ENCODE measurements at places on chromosomes 4 and X.
A peak's percentile ranks its signal among the peaks of the same experiment; 100 is the strongest.

DNA sequence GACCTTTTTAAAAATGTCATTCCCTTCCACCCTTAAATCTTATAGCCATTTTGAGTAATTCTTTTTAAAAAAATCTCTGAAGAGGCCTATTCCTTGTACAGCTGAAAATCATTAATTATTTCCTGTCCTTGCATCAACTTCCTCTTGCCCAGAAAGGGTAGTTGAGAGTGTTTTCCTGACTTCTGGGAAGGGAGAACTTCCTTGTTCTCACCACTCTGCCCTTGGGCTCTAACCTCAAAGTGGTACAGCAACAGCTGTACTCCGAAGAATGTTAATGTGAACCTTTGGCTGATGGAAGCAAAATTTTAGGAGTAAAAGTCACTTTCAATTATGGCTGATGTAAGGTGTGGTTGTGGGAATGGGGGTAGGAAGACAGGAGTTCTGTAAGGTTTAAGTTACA lies 15.1 kb upstream of the FABP2 start:
- DNase-seq, result peak; percentile 63

GRCh38 chr4:13088726-13089658 lies 395.1 kb downstream of the RAB28 start:
- DNase-seq, result no peak

- DNase-seq, result no peak
These were observed 67.9 kb upstream of the PCDH19 start for GRCh38 chrX:100477958-100478357.

DNA sequence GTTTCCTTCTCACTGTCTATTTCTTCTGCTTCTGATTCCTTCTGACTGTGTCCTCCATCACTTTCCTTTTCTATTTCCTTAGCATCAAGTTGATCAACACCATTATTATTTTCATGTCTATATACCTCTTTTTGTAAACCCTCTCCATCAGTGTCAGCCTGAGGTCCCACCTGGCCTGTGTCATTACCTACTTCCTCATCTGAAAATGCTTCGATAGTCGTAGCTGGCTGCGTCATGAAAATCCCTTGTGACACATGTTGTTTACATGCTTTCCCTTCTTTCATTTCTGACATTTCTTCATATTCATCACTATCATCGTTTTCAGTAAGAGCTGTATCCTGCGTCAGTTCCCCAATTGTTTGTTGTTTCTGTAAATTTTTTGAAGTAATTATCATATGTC lies 39.6 kb downstream of the RPGR start:
- DNase-seq, result no peak

GRCh38 chrX:29229802-29230201 lies 642.6 kb downstream of the IL1RAPL1 start:
- DNase-seq, result no peak

GRCh38 chrX:103941201-103941975 lies 21.0 kb upstream of the TMSB15B start:
- peak; percentile 24 for DNase-seq

GRCh38 chrX:136260776-136261175 lies 9.6 kb upstream of the MAP7D3 start:
- DNase-seq, result no peak

- DNase-seq, result no peak
These were observed 106.0 kb downstream of the KLHL8 start for GRCh38 chr4:87114245-87115062.

DNA sequence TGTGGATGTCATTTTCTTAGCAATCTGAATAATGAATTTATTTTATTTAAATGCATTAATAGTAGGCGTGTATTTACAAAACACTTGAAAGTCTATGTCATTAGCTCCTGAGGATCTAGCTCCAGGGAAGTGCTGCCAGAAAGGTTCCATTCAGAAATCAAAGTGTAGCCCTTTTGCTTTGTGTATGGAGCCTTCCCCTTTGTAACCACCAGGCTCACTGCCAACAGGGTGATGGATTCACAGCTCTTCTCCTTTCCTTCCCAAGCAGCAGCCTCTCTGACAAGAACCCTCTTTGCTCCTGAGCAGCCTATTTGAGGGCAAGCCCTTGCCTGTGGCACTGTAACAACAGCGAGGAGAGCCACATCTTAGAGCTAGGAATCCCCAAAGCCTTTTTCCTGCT lies 286.0 kb upstream of the RASGEF1B start:
- peak; percentile 37 for DNase-seq

DNA sequence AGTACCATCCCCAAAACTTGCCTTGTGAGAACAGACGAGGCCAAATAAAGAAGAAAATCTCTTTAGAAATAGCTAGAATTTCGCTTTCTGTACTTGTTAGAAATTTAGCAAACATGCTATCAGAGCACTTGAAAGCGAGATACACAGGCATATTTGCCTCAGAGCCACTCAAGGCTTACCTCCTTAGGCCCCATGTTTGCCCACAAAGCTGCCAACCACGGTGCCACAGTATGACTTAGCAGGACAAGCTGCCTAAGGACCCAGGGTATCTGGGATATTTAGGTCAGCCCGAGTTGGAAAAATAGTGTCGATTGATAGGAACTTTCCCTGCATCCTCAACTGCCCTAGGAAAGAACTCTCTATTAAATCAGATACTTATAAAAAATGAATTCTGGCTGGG lies 24.2 kb downstream of the NDNF start:
- DNase-seq, result no peak

DNA sequence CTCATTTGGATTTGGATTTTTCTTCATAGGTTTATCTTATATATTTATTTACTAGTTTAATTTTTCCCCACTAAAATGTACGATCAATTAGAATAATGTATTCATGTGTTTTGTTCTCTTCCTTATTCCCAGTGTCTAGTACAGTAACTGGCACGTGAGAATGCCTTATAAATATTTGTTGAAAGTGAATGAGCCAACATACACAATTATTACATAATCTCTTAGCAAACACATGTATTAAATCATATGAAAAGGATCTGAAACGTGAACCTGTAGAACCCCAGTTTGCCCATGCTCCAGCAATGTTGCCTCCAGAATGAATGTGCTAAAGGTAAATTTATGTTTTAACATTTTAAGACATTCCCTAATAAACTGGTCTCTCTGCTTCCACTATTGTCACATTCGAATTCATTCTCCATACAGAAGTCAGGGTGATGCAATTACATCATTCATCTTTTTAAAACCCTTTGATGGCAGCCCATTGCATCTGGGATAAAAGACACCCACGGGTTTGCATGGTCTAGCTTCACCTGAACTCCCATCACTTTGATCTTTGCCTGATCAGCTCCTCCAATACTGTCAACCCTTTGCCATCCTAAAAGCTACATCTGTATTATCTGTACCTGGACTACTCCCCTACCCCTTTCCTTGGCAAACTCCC lies 30.7 kb upstream of the AREG start:
- DNase-seq, result no peak

DNA sequence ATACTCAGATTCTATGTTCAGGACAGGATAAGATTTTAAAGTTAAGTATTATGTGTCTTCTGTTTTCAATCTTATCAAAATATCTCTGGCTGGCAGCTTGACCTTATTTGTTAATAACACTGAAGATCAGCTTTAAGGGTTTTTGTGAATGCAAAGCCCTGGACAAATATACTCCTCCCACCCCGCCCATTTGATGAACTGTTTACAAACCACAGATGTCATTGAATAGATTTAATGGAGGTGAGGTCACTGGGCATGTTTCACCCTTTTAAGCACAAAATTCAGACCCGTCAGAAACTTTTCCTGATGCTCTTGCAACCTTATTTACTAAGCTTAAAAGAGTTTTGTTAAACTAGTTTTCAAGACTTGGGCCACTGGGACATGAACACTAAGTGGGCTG lies 10.1 kb upstream of the CXCL8 start:
- DNase-seq, result peak; percentile 10

DNA sequence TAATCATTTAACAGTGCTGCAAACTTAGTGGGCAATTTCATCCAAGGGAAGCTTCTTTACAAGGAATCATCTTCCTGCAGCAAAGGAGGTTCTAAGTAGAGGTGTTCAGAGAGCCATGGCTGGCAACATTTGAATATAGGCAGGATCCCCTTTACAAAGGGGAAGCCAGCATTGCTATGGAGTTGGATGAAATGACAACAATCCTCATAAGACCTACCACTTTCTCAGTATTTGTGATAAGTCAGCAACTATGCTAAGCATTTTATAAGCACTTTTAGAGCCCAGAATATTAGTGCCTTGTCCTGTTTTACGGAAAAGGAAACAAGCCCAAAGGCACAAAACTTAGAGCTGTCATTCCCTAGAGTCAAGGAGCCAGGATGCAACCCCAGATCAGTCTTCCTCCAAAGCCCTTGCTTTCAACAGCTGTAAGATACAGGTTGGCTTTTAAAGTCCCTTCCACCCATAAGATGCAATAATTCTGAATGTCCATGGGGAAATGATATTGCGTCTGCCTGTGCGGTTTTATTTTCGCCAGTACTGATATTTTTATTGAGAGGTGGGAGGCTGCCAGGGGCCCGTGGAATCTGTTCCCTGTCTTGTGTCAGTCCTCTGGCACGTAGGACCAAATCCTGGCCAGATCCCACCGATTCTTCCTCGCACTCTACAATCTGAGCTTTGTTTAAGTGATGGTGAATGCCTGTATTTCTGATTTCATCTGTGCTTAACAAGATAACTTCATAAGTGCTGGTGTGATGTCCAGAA lies 59.1 kb downstream of the SMIM20 start:
- no peak for DNase-seq

GRCh38 chrX:45633419-45633818 lies 432.7 kb upstream of the DIPK2B start:
- no peak for DNase-seq

- no peak for DNase-seq
These were observed 19.5 kb downstream of the SMAD1 start for GRCh38 chr4:145501051-145501660.

DNA sequence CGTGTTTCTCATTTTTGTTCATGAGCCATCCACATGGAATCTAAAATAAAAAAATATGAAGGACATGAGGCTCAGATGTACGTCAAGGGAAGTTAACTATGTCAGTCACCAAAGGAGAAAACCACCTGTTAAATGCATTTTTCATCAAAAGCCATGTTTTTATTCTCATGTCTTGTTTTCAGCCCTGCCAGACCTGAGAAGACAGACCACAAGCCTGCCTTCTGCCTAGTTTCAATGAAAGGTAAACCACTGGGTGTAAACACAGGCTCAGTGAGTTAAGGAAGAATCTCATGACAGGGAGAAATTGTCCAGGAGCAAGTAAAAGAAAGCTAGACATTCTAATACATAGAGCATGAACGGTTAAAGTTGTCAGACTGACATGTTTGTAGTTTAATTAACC lies 52.3 kb upstream of the TNIP3 start:
- no peak for DNase-seq

GRCh38 chr4:108210989-108211835 lies 42.5 kb upstream of the LEF1 start:
- DNase-seq, result no peak

DNA sequence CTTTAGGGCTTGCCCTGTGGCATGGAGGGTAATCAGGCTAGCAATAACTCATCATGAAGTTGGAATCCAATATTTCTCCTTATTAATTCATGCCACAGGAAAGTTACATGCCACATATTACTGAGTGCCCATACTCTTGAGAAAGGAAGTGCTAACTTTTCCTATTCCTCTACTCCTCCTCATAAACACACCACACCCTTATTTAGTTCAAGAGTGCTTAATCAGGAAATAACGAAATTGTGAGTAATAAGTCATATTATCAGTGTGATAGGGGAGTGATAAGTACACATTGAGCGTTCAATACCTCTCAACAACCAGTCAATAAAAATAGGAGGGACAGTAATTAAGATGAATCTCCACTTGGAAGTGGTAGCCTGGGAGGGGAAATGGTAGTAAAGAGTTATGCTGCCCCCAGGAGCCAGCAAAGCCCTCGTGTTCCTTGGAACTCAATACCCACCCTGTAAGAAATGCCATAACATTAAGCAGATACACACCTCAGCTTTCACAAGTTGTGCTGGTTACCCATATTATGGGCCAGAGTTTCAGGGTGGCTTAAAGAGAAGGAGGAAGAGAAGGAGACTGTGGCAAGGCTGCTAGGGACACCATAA lies 410.0 kb upstream of the NR3C2 start:
- DNase-seq, result peak; percentile 48

GRCh38 chrX:136475236-136475635 lies 12.5 kb upstream of the BRS3 start:
- no peak for DNase-seq

All from OCI-M1 (cell line).